NCI-H2171 treated with DMSO at 0.1 percent for 48 hours (cell line): ENCODE measurements at places on chromosomes 4 and X.

GRCh38 chrX:29231800-29232199, 644.6 kb downstream of the IL1RAPL1 start:
- no peak for DNase-seq

- DNase-seq = no peak
Observed at GRCh38 chr4:154082760-154083535, 294.1 kb upstream of the SFRP2 start.

DNA sequence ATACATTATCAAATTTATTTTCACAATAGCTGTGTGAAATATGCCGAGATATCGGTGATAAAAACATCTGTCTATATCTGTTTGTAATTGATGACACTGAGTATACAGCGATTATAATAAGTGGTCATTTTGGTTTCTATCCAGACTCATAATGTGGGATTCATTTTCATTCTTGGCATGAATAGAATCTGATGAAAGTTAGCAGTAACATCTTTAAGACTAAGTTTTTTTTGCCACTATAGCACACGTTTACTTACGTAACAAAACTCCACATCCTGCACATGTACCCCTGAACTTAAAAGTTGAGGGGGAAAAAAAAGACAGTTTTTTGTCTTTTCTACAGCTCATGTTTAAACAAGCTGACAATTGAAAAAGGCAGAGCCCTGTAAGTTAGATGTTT, 86.4 kb downstream of the PPA2 start:
- DNase-seq = no peak

DNA sequence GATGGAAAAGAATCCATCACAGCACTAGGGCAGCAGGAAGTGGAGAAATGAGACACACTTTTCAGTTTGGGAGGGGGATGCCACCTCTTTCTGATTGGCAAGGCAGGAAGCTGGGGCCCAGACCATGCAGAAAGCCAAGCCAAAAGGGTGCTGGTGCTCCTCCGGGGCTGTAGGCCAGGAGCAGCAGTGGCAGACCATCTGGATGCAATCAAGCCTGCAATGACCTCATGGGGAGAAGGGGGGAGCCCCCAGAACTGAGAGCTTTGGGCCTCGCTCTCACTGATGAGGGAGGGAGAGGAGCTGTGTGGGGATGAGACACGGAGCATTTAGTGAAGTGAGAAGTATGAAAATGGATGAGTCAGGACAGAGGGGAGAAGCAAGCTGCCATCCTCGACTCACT, 141.3 kb upstream of the NALF2 start:
- DNase-seq = peak; percentile 17

GRCh38 chr4:92236877-92237276, 66.9 kb upstream of the GRID2 start:
- no peak for DNase-seq

DNA sequence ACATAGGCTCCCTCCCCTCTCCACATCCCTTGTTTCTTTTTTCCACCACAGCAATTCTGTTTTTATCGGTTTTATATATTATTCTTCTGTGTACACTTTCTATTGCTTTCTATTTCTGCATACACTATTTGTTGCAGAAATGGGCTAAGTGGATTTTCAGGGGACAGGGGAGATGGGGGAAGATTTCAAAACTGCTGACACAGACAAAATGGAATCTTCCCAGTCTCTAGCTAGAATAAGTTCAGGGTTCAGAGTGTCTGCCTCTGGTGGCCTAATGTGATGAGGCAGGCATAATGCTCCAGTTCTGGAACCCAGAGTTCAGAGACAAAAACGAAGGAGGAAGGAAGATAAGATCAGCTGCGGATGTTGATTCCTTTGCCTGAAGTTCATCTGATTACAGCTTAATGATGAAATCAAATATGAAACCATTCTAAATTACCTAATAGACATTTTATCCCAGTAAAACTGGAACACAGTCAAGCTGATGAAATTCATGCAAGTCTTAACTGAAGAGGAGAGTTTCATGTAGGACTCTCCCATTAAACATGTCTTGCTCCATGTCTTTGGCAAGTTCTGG, 447.1 kb downstream of the AFF2 start:
- no peak for DNase-seq

GRCh38 chr4:152408514-152409327, 127.2 kb downstream of the FBXW7 start:
- no peak for DNase-seq

- no peak for DNase-seq
Observed at GRCh38 chr4:112854420-112854819, 195.0 kb upstream of the ANK2 start.

DNA sequence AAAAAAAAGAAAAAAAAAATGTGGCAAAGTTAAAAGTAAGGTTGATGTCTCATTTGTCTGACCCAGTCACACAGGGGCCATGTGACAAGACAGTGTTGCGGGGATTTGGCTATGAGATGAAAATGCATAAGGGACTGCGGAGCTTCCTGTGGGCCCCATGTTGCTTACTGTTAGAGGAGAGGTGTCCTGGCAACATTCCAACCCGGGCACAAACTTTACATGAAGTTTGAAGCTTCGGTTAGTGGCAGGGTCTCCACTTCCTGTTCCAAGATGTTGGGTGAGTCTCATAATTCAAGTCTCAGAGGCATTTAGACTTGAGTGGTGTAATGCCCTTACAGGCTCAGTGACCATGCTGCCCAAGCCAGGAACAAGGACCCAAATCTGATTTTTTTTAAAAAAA, 111.3 kb downstream of the MAML3 start:
- DNase-seq = no peak

DNA sequence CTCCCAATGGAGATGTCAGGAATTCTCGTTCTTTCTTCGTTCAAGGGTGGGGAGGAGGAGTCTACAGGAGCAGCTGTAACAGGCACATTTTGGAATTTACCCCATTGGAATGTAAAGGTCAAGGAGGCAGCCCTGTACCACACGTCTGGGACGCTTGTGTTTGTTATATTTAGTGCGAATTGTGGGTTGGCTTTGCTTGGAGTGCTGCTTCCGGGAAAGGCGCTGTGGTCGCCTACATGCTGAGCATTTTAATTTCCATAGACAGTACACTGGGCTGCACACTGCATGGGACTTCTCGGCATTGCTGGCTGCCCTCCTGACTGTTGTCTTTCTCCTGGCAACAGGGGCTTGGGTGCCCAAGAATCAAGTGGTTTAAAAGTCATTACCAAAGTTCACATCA, 12.8 kb downstream of the GYG2 start:
- DNase-seq = no peak

DNA sequence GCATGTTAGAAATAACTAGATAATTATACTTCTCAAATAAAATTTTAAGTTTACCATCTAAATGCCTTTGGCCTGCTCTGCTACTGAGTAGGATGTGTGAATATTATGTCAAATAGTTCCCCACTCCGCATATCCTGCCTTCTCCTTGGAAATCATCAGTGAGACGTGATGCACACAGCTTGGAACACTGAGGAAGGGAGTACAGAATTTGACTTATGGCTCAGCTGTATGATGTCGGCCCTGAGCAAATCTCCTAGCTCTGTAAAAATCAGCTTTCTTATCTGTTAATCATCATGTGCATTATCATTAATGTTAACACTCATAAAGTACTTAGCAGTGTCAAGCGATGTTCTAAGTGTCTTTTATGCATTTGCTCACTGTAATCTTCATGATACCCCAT, 241.0 kb upstream of the ANKRD50 start:
- no peak for DNase-seq

GRCh38 chr4:82975792-82976191, 34.8 kb downstream of the LIN54 start:
- DNase-seq = no peak

DNA sequence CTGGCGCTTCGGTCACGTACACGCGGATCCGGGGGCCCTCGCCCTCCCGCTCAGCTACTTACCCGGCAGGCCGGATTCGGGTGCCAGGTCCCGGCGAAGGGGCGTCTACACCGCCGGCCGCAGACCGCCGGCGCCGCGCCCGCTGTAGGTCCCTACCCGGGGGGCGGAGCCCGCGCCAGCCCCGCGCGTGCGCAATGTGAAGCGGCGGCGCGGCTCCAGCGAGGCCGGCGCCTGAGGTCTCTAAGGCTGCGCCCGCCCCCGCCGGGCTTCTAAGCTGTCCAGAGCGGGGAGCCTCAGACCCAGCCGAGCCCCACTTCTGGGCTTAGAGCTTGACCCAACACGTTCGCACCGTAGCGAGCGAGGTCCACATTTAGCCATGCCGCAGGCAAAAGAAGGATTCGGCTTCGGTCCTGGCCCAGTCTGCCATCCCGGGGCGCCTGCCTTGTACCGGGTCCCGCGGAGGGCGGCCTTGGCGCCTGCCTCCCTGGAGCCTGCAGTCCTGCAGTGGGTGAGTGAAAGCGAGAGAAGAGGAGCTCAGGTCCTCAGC, at the start of gene ZNF518B:
ZNF518B (minus strand) TSS at position 172 of the 547 bp plus-strand sequence. CDS start 11,098 bp downstream, outside the sequence.
- DNase-seq = peak; percentile 45

- DNase-seq = peak; percentile 77
Observed at GRCh38 chr4:153152501-153153338, 51.5 kb upstream of the TRIM2 start.

- DNase-seq = no peak
Observed at GRCh38 chr4:188147776-188148175, 8.5 kb downstream of the TRIML1 start.

DNA sequence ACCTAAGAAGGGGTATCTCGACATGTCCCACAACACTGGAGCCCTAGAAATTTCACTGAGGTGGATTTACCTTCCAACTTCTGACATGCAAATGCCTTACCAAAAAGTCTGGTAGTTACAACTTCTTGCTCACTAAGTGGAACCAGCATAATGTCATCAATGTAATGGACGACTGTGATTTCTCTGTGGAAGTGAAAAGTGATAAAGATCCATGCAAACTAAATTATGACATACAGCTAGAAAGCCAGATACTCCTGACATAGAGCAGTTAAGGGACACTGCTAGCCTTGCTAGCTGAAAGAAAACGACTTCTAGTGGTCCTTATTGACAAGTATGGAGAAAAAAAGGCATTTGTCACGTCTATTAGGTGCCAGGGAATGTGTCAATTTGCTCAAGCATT, 191.1 kb downstream of the MAB21L2 start:
- no peak for DNase-seq

GRCh38 chr4:2647403-2648158, 108.6 kb downstream of the TNIP2 start:
- peak; percentile 87 for DNase-seq

DNA sequence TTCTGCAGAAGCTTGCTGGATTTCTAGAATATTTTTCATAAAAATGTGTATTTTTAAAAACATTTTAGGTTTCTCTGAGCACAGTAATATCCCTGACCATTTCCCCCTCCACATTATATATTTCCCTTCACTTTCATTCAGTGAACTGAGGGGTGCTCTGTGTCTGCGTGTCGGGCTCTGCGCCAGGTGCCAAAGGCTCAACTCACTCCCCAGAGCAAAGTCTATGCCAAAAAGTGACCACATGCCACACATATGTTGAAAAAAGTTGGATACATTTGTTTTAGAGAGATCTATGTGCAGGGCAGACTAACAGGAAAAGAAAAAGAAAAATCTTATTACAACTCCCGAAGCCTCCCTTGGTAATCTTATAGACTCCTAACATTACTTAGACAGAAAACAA, 233.7 kb downstream of the MGST2 start:
- DNase-seq = no peak

DNA sequence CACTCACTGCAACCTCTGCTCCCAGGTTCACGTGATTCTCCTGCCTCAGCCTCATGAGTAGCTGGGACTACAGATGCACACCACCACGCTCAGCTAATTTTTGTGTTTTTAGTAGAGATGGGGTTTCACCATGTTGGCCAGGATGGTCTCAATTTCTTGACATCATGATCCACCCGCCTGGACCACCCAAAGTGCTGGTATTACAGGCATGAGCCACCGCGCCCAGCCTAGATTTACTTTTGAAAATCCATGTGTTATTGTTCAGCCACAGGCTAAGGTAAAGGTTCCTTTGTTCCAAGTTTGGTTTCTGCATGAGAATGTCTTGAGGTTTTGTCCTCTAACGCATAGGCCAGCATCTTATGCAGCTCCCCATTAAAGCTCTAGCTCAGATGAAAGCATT, 371.6 kb downstream of the DMD start:
- no peak for DNase-seq

- DNase-seq = no peak
Observed at GRCh38 chr4:37745946-37746345, 59.8 kb upstream of the RELL1 start.

- no peak for DNase-seq
Observed at GRCh38 chr4:163482190-163482589, 8.6 kb upstream of the TKTL2 start.

DNA sequence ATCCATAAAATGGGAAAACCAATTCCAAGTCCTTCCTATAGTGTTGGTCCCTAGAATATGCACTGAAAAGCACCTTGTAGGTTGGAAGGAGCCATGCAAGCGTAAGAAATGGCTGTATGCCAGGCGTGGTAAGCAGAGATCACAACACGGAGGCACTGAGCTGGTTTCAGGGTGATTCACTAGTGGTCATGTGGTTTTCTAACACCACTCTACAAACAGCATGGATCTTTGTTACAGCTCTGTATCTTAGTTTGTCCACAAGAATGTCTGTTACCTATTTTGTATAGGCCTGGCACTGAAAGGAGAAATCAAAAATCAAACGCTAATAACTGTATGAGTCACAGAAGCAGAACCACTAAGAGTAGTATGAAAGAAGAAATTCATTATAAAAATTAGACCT, 71.9 kb downstream of the MAGEB17 start:
- DNase-seq = no peak

DNA sequence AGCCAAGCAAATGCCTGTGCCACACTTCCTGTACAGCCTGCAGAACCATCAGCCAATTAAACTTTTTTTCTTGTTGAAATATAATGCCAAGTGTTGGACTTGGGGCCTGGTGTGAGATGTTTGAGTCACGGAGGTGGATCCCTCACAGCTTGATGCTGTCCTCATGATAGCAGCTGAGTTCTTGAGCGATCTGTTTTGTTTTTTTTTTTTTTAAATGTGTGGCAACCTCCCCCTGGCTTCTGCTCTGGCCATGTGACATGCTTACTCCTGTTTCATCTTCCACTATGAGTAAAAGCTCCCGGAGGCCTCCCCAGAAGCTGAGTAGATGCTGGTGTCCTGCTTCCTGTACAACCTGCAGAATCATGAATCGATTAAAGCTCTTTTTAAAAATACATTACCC, 973.3 kb upstream of the FTHL17 start:
- DNase-seq = no peak

DNA sequence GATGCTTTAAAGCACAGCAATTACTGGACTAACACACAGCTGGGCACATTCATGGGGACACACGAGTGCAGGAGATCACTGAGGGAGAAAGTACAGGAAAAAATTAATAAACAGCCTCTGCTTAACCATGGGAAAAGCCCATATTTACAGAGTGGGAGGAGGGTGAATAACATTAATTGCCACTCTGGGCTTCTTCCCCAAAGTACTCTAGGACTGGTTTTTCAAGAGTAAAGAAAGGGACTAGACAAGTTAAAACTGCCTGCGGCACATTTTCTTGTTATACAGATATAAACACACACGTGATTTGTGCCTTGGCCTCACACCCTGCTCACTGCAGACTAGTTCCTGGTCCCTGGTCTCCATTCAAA, 179.7 kb upstream of the TET2 start:
- DNase-seq = no peak

- DNase-seq = no peak
Observed at GRCh38 chrX:153580700-153581386, 18.1 kb downstream of the CCNQ start.
